ENCODE measurements at places on chromosomes 12 and 14.

GRCh38 chr14:53365486-53366130, 212.5 kb upstream of the DDHD1 start:
- no peak for DNase-seq

DNA sequence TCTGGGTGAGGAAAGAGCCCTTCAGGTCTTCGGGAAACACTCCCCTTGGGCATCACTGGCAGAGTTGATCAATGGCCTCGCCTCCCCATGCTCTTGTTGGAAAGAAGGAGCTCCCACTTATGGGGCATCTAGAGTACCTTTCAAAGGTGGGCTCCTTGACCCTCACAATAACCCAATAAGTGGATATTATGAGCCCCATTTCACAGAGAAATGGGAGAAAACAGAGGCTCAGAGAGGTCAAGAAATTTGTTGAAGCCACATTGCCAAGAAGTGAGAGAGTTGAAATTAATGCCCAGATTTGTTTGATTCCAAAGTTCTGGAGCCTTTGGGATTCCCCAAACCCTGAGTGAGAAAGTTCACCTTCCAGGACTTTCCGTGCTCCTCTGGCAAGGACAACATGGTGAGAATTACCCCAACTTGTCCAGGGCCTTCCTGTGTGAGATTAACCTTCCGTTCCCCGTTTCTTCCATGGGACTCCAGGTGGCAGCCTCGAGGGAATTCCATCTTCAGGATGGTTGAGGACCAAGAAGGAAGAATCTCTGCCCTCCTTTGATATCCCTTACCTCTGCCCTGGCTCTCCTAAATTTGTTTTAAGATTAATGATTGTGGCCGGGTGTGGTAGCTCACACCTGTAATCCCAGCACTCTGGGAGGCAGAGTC, 7.5 kb upstream of the CHD4 start:
- no peak for DNase-seq

- DNase-seq = peak; percentile 60
Measured at GRCh38 chr14:81033698-81034240, 78.3 kb downstream of the TSHR start.

DNA sequence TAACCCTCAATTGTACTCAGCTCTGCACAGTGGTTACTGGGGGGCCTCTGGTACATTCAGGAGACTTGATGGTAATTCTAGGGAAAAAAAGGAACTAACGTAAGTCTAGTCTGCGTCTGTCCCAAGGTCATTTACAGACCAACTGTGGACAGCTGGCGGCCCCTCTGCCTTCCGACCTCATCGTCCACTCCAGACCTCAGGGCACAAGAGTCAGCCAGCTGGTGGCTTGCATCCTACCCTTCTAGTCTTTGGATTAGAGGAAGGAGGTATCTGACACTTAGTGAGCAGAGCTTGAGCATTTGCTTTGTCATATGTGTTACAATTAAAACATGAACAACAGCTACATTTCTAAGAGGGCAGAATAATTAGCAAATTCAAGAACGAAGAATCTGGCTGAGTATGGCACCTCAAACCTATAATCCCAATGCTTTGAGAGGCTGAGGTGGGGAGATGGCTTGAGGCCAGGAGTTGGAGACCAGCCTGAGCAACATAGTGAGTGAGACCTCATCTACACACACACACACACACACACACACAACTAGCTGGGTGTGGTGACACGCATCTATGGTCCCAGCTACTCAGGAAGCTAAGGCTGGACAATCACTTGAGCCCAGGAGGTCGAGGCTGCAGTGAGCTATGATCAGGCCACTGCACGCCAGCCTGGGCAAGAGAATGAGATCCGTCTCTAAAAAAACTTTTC, 36.5 kb downstream of the SSH1 start:
- DNase-seq = peak; percentile 74

DNA sequence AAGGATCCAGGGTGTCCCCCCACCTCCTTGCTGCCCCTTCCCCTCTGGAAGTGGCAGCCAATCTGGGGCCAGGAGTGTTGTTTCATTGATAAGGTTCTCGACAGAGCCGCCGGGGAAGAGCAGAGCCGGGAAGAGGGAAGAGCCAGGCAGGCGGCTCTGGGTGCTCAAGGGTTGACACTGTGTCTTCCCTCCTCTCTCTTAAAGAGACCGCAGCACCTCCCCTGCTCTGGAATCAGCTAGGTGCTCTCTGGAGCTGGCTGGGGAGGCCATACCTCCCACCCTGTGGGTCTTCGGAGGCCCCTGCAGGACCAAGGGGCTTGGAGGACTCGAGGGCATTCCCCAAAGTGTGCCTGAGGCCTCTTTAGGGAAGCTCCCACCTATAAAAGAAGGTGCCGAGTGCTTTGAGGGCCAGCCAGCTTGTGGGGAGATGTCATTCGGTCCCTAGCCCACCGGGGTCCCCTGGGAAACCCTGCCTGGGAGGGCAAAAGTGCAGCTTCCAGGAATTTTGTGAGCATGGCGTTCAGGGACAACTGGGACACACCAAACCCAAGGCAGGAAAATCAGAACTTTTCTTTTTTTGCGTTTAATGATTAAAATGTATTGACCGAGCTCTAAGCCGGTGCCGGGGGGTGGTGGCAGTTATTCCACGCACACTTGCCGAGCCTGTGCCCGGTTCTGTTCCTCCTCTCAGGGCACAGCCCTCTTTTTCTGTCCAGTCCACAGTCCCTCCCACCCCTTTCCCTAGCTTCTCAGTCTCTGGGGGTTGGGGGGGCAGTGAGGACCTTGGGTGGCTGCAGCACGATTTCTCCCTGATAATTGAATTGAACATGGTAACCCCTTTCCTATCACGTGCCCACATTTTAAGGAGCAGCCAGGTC, 3.0 kb downstream of the SETD1B start:
- DNase-seq = no peak

DNA sequence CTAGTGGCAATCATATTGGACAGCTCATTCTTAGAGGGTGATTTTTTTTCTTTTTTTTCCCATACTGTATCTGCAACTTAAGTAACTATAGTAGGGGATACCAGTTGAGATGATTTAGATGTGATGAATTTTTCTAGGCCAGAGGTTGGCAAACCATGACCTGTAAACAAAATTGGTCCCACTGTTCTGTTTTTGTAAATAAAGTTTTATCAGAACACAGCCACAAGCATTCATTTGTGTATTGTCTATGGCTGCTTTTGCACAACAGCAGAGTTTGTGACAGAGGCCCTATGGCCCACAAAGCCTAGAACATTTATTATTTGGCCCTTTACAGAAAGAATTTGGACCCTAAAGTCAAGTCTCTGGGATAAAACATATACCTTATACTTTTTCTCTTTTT, 11.4 kb downstream of the ARF6 start:
- DNase-seq = no peak

DNA sequence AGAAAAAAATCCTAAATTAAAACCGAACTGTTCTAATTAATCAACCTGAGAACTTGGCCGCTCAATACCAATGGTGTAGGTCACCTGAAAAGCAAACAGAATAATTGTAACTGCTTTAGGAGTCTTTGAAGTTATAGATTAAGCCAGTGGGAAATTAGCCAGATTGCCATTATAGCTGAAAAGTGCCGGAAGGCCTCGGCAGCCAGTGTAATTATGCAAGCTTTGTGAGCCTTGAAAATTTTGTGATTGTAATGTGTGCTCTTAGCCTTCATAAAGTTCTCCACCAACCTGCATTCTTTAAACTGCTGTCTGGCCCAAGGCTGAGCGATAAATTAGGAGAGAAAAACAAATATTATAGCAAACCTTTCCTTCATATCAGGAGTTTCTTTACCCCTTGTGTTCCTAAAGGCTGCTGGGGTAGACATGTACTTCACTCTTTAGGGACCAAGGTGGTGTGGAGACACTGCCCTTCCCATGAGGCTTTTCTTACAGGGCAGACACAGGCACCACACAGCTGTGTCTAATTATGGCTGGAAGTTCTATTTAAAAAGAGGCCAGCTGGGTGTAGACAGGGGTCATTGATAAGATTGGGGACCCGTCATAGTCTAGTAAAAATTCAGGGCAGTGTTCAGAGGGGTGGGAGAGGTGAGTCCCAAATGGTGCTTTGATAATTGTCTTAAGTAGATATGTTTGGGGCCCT, 991.2 kb downstream of the FLRT2 start:
- DNase-seq = no peak

DNA sequence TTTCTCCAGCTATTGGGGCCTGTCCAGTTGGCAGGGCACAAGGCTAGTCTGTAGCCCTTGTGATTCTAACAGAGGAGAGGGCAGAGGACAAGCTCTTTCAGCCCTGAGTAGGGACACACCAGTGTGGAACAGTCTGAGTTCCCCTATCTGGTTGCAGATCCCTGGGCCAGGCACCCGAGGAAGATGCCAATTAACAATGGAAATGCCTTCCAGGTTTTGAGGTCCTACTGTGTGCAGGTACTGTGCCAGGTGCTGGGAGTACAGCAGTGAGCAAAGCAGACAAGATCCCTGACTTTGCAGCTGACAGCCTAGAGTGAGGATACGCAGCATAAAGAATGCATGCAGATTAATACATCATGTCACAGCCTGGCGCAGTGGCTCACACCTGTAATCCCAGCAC, 17.1 kb downstream of the DTX1 start:
- no peak for DNase-seq

GRCh38 chr12:122460641-122461040, 38.2 kb upstream of the CLIP1 start:
- DNase-seq = no peak

GRCh38 chr12:974271-974862, 16.7 kb upstream of the ERC1 start:
- DNase-seq = no peak

DNA sequence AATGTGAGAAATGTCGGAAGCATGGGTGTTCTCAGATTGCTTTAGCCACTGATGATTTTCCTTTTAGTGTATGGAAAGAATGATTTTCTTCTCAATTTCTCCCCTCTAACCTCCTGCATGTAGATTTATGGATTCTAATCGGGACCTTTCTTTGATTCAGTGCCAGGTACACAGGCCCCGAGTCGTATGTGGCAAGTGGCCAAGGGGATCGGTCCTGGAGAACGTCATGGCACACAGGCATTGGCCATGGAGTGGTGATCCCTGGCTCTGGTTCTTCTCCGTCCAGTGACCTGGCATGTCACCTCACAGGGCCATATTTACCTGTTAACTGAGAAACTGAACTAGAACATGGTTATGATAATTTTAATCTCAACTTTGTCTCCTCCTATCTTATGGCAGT, 58.1 kb downstream of the ETV6 start:
- DNase-seq = no peak

- peak; percentile 90 for DNase-seq
Measured at GRCh38 chr14:75341620-75342019, 63.0 kb downstream of the FOS start.

GRCh38 chr12:58888131-58888783, 32.0 kb downstream of the LRIG3 start:
- DNase-seq = no peak

GRCh38 chr14:44657696-44658388, 150.8 kb upstream of the FSCB start:
- DNase-seq = peak; percentile 8

GRCh38 chr12:15910864-15911721, at the start of gene DERA:
Gene DERA (plus strand): TSS chr12:15911332. CDS start chr12:15911384, 52 bp downstream.
- peak; percentile 84 for DNase-seq

DNA sequence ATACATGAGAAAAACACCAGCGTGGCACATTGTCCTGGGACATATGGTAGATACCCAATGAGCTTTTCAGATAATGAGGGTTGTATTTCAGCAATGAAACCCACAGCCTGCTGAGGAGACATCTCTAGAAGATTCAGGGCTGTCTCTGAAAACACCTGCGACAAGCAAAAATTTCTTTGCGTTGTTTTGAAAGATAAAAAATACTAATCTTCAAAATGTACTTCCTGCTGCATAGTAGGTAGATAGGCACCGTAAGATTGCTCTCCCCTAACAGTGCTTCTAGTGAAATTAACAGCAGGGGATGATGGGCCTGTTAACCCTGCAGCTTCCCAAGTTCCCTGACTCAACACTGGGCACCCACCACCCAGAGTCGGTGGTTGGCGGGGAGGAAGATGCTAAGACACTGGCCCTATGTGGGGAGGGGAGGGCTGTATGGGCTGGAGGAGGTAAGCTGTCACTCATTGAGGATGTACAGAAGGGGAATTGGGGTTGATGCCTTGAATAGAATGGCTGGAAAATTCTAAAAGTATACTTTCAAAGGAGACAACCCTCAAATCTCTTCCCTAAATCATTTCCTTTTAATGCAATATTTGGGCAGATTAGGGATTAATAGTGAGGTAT, 20.0 kb downstream of the ZFP36L1 start:
- no peak for DNase-seq

- DNase-seq = peak; percentile 42
Measured at GRCh38 chr14:69712599-69713088, 54.3 kb upstream of the SRSF5 start.

DNA sequence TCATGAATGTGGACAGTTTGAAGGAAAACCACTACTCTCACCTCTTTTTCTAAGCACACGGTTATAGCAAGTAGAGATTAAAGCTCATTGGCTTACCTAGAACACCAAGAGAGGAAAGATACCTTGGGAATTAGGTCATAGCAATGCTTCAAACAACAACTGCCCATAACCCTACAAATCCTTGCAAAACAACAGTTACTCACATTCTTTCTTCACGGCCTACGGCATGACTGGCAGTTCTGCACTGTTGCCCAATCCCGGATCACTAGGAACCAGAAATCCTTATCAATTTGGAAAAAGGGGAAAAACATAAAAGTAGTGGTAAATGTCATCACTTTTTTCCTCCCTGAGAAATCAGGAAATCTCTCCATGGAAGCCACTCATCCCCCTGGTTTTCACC, 9.6 kb upstream of the ISM2 start:
- DNase-seq = no peak

- no peak for DNase-seq
Measured at GRCh38 chr14:84403585-84403984, 1126.4 kb upstream of the FLRT2 start.

- no peak for DNase-seq
Measured at GRCh38 chr14:85382341-85382740, 147.6 kb upstream of the FLRT2 start.

DNA sequence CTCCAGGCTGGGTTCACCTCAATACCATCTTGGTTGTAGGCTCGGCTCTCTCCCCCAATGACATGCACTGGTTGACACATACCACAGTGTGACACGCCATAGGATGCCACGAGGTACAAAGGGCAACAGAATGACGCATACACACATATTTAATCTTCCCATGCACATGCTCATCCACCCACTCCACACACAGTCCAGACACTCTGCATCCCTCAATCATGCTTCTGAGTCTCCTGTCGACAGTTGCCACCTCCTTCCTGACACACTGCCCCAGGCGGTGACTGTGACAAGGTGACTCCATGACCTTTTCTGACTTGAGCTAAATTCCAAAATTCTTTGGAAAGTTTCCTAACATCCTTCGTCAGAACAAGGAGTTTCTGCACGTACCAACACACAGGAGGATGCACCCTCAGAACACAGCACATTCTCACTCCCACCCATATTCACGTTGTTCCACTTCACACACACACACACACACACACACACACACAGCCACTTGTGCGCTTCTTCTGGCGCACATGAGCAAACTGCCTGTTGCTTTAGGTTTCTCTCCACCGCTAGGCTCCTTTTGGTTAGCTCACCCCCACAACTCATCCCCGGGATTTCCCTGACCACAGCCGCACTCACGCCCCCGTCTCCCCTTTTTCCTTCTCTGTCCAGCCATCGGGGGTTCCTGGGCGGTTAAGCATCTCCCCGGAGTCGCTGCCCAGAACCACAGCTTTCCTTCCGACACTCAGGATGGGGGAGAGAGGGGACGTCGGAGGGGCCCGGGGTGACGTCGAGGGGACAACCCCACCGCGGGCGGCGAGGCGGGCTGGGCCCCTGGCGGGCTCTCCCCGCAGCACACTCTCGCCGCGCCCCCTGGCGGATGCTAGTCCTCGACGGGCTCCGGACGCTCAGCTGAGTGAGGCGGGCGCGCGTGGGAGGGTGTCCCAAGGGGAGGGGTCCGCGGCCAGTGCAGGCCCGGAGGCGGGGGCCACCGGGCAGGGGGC, 536 bp upstream of the WNT1 start:
- DNase-seq = peak; percentile 77

GRCh38 chr14:81638656-81639280, 105.1 kb upstream of the SEL1L start:
- DNase-seq = no peak
